ENCODE measurements at places on chromosomes 3 and 15. TPM values are rescaled to one million over a fixed set of nuclear protein-coding genes. Genes with fewer than 3 reads are reported as not detected.
A peak's percentile ranks its signal among the peaks of the same experiment; 100 is the strongest.

NAALADL2 gene
- total RNA-seq = 29.8 TPM

KBTBD13 gene
- total RNA-seq = 1.5 TPM

DNA sequence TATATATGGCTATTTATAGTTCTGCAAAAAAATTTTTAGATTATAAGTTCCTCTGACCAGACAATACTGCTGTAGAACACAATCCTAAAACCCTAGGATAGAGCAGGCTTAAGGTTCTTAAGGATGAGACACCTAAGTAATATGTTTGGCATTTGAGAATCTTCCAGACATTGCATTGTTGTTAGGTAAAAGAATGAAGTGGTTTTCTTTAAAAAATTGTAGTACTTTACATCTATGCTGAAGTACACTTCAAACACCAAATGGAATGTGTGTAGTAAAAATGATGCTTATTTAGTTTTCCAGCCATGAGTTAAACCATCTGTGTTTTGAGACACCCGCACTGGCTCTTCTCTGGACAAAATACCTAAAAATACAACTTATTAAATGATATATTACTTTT lies 857.7 kb downstream of the OTOL1 start:
- DNase-seq = no peak

AMIGO3 gene
- not detected for total RNA-seq

NMD3 gene
- 53.8 TPM for total RNA-seq

DNA sequence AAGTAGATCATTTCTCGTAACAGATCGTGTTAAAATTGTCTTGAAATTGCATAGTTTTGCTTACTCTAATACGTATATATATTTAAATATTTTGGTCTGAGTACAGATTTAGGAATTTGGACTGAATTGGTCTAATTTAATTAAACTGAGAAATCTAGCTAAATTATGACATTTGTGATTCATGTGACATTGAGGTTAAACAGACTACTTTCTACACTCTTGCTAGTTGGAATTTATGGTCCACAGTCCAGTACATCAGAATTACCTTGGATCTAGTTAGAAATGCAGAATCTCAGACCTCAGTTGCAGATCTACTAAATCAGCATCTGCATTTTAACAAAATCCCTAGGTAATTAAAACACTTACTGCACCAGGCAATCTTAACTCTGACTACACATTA lies 609.7 kb upstream of the GOLIM4 start:
- no peak for DNase-seq

SLCO3A1 gene
- total RNA-seq = 60.7 TPM

- no peak for DNase-seq
These were observed 4.1 kb downstream of the CISH start for GRCh38 chr3:50607271-50608091.

GRCh38 chr3:70244422-70244821 lies 68.0 kb downstream of the MDFIC2 start:
- no peak for DNase-seq

C3orf20 gene
- total RNA-seq = 0.30 TPM

- DNase-seq = no peak
These were observed 184.9 kb downstream of the FAM43A start for GRCh38 chr3:194870394-194871110.

GPX1 gene
- 209 TPM for total RNA-seq

GRCh38 chr15:91855241-91855640 lies 1.7 kb downstream of the SLCO3A1 start:
- DNase-seq = no peak

- no peak for DNase-seq
These were observed 38.9 kb upstream of the CDCP1 start for GRCh38 chr3:45185052-45185451.

DNA sequence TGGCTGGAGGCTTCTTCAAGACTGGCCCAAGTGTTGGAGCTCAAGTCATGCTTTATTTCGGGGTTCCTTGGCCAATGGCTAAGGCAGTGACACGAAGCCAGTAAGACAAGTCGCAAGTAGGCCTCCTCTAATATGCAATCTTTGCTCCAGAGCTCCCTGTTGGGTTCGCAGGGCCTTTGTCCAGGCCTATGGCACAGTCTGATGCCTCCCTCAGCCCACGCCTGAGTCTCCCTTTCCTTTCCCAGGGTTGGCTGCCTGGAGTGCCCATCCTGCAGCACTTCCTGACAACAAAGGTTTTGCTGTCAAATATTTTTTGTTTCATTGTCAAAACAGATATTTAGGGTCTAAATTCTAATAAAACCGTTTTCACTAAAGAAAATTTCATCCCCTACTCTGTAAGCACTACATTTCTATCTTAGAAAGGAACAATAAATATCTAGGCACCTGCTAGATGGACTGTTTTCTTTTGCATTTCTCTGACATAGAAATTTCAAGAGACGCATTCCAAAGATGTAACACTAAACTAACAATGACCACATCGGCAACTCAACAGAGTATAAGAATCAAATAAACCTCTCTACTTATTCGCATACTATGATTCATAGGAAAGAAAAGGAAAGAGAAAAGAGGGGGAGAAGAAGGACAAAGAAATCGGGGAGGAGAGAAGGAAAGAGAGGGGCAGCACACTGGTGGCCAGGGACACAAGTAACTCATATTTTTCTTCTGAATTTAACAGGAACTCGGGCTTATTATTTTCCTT lies 393.1 kb upstream of the ATP11B start:
- DNase-seq = no peak

AMOTL2 gene
- total RNA-seq = 82.1 TPM

GRCh38 chr3:43102773-43103480 lies 3.0 kb downstream of the POMGNT2 start:
- no peak for DNase-seq

GRCh38 chr3:90080988-90081387 lies 973.6 kb downstream of the EPHA3 start:
- DNase-seq = no peak

DNA sequence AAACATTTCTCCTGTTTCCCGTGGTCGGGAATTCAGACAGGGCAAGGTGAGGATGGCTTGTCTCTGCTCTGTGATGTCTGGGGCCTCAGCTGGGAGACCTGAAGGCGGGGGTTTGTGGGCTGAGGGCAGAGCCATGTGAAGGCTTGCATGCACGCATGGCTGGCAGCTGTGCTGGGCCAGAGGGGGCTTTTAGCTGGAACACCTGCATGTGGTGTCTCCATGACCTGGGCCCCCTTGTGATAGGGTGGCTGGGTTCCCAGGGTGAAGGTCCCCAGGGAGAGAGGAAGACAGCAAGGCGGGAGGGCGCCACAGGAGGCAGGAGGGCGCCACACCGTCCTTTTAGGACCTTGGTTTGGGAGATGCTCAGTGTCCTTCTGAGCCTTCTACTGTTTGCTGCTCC lies 101.6 kb upstream of the PRR23E start:
- DNase-seq = peak; percentile 9

DNA sequence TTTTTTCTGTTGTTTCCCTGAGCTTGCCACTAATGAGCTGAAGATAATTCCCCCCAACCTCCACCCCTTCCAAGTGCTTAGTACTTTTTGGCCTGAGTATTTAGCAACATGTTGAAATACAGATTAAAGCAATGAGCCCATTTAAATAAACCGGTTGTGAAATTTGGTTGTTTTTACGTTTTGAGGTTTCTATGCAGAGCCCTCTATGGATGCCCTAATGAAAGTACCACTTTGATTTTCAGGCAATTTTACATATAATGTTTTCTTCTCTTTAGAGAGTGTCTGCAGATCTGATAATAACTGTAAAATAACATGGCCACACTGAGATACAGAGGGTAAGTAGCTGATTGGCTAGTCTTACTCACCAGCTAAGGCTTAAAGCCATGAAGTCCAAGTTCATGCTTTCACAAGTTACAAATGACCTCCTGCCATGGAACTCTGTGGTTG lies 139.4 kb upstream of the SLC7A14 start:
- DNase-seq = no peak

CNTN4 gene
- 59.7 TPM for total RNA-seq

GRCh38 chr3:139477710-139478640 lies 1.7 kb upstream of the RBP2 start:
- DNase-seq = no peak

GRCh38 chr15:62052713-62053112 lies 7.5 kb downstream of the VPS13C start:
- DNase-seq = no peak

SI gene
- total RNA-seq = not detected

- no peak for DNase-seq
These were observed 95.7 kb downstream of the TJP1 start for GRCh38 chr15:29726553-29726952.

- DNase-seq = no peak
These were observed 232.2 kb downstream of the UBE2E2 start for GRCh38 chr3:23435318-23435717.

GRCh38 chr3:126352476-126353454 lies 4.4 kb downstream of the KLF15 start:
- peak; percentile 65 for DNase-seq

ACTRT3 gene
- 1.6 TPM for total RNA-seq

- peak; percentile 92 for DNase-seq
These were observed 36.9 kb downstream of the SENP8 start for GRCh38 chr15:72155003-72155621.

DNA sequence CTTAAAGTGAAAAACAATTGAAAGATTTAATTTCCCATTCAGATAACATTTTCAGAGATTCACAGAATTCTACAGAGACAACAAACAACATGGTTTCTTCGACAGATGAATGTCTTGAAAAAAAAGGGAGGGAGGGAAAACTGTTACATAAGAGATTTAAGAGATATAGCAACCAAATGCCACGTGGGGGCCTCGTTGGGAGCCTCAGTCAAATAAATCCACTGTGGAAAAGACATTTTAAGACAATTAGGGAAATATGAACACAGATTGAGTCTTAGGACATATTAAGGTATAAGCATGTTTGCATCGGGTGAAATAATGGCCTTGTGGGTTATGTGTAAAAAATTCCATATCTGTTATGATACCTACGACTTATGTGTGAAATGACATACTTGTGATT lies 5.0 kb upstream of the PRRT3 start:
- no peak for DNase-seq

DNA sequence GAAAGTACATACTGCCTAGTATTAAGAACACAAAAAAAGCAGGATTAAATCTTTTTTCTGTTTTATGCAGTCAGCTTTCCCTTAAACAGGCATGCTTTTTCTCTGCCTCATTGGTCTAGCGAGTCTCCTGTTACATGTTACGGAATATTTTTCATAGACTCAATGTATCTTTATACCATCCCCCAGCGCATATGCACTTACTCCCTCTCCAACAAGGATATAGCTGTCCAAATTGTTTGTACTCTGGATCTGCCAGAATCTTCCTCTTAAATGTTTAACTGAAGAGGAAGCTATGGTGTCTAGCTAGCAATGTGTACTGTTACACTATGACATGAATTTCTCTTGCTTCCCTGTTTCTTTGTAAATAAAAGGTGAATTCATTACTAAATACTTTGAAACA lies 9.2 kb upstream of the SLCO3A1 start:
- DNase-seq = no peak

- DNase-seq = no peak
These were observed 16.0 kb upstream of the PLA2G4D start for GRCh38 chr15:42110367-42110766.

GRCh38 chr15:86055688-86056087 lies 24.0 kb upstream of the AGBL1 start:
- DNase-seq = no peak

CHDH gene
- total RNA-seq = 3.7 TPM

LPP gene
- total RNA-seq = 995 TPM

DNA sequence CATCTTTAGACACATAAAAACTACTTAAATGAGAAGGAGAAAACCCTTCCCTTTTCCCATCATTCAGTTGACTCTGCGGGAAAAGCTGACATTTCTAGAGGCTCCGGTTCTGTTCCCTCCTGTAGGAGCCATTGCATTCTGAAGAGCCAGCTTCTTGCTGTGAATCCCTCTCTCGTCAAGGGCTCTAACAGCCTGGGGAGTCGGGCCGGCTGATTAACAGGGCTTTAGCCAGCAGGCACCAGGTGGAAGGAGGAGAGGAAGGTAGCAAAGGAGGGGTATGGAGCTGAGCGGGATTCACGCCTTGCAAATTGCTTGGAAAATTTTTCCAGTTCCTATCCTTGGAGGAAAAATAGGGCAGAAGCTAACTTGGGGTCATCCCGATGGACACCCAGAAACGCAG lies 108.3 kb upstream of the UBE2E1 start:
- DNase-seq = no peak

HESX1 gene
- total RNA-seq = 1.9 TPM

SLC7A14 gene
- total RNA-seq = not detected

CLDN18 gene
- not detected for total RNA-seq

DNA sequence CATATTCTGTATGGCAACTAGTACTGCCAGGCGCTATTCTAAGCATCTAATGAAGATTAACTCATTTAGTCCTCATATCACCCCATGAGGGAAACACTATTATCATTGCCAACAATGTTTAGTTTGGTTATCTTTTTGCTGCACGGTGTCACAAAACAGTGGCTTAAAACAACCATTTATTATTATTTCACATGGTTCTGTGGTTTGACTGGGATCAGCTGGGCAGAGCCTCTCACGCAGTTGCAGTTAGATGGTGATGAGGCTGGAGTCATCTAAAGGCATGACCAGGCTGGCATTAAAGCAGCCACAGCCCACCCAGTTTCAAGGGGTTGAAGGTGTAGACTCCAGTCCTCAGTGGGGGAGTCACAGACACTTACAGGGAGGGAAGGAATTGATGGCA lies 32.8 kb upstream of the RASA2 start:
- no peak for DNase-seq

GRK7 gene
- total RNA-seq = 0.23 TPM

- DNase-seq = no peak
These were observed 443.3 kb upstream of the ATP11B start for GRCh38 chr3:182349951-182350517.

DNA sequence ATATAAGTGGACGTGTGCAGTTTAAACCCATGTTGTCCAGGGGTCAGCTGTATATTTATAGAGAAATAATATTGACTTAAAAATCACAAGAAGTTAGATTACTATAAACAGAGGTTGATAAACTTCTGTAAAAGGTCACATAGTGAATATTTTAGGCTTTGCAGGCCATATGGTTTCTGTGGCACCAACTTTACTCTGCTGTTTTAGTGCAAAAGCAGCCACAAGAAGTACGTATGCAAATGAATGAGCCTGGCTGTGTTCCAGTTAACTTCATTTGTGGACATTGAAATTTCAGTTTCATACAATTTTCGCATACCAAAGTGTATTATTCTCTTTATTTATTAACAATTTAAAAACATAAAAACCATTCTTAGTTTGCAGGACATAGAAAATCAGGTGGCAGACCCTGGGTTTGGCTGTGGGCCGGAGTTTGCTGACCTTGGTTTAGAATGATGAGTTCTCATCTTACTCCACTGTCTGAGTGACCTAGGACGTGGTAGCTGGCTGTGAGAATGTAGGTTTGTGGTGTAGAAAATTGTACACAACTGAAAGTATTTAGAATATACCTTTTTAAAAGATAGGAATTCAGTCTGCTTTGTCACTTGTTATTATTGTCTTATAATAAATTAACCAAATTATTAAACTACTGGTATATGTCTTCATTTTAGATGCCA lies 16.3 kb downstream of the FAN1 start:
- no peak for DNase-seq
